ENCODE measurements at places on chromosomes 12 and 14.
A peak's percentile ranks its signal among the peaks of the same experiment; 100 is the strongest.

DNA sequence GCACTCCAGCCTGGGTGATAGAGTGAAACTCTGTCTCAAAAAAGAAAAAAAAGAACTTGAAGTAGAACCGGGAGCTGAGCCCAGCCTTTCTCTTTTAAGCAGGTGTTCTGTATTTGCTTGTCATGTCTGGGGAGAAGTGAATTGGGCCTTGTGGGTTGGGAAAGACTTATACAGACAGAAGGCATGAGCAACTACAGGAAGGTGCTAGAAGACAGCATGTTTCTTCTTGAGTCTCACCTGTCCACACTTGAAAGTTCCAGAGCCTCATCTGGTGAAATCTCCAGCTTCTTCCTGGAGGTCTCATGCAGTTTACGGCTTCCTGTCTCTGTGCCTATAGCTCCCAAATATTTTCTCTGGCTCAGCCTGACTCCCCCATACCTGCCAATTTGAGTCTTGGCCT is 2.5 kb downstream of the PGAM5 start:
- no peak for DNase-seq

DNA sequence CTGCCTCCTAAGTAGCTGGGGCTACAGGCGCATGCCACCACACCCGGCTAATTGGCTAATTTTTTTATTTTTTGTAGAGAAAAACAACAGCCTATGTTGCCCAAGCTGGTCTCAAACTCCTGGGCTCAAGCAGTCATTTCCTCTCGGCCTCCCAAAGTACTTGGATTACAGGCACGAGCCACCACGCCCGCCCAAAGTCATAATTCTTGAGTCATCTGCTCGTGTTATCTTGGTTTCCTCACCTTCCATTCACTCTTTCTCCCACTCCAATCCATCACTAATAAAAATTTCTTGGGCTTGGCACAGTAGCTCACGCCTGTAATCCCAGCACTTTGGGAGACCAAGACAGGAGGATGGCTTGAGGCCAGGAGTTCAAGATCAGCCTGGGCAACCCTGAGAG is 32.0 kb downstream of the ITGA7 start:
- DNase-seq = no peak

DNA sequence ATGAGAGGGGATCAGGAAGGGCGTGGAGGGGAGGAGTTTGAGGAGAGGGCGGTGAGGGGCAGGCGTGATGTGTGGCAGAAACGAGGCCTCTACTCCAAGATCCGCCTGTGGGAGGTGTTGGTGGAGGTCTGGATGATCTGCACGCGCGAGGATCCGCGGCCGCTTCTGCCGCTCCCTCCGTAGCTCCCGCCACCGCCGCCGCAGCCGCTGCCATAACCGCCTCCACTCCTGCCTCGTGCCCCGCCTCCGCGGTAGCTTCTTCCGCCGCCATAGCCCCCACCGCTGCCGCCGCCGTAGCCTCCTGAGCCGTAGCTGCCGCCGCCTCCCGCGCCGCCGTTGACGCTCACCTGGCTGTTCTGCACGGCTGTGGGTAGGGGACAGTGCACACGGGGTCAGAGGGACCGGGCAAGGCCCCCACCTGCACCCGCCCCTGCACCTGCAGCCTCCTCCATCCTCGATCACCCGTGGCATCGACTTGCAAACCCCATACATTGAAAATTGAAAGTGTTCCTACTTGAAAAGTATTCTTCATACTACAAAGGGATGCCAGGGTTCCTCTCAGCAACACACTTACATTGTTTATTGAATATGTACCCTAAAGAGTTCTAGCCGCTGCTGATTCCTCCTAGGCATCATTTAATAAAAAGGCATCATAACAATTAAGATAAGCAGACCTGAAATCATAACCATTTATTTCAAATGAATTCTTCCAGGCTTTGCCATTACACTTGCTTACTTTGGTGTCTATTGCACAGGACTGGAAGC is 11.1 kb upstream of the KRT1 start:
- peak; percentile 29 for DNase-seq

DNA sequence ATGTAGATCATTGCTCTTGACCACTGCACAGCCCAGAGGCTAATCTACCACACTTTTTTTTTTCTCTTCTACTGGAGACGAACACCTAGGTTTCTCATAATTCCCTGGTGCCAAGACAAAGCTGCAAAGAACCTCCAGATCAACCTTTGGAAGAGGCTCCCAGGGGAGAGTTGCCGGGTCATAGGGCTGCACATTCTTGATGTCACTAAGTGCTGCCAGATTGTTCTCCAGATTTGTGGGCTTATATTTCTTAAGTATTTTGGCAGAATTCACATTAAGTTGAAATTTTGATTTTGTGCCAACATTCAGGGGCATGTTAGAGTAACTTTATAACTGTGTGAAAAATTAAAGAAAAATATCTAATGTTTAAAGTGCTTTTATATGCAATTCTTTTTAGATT is 13.5 kb upstream of the PDZRN4 start:
- DNase-seq = no peak

GRCh38 chr14:24815543-24815942 is 181.6 kb upstream of the GZMB start:
- no peak for DNase-seq

GRCh38 chr14:65627315-65627714 is 214.8 kb downstream of the FUT8 start:
- DNase-seq = no peak

GRCh38 chr12:31582155-31582554 is 8.8 kb downstream of the DENND5B start:
- DNase-seq = no peak

GRCh38 chr12:50103767-50104321 is at the start of gene GPD1:
Gene GPD1, plus strand, starts transcription at chr12:50104008. Its CDS starts 43 bp downstream, at chr12:50104051.
- DNase-seq = no peak

- DNase-seq = no peak
Measured at GRCh38 chr12:79046021-79046420, 181.4 kb downstream of the SYT1 start.

GRCh38 chr12:104761091-104761490 is 197.0 kb downstream of the SLC41A2 start:
- no peak for DNase-seq

- DNase-seq = no peak
Measured at GRCh38 chr12:10747730-10748129, 24.6 kb upstream of the YBX3 start.

GRCh38 chr12:111759271-111759670 is 7.5 kb upstream of the ALDH2 start:
- DNase-seq = no peak

DNA sequence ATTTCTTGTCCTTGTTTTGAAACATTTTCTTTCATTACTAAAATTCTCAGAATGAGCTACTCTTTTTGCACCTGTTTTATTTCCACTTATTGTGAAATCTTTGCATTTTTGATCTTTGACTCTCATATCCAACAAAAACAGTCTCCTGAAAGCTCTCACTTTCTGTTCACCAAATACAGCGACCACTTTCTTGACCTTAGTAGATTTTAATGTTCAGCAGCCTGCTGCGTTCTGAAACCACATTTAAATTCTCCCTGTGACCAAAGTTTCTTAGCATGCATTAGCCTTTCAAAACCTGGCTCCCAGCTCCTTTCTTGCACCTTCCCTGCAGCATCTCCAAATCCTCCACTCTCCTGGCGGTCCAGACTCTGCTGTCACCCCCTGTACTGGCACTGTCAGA is 404.4 kb upstream of the PDE3A start:
- no peak for DNase-seq

- no peak for DNase-seq
Measured at GRCh38 chr14:89276424-89276975, 140.5 kb downstream of the FOXN3 start.

GRCh38 chr12:68577949-68578348 is 32.8 kb upstream of the RAP1B start:
- DNase-seq = no peak

DNA sequence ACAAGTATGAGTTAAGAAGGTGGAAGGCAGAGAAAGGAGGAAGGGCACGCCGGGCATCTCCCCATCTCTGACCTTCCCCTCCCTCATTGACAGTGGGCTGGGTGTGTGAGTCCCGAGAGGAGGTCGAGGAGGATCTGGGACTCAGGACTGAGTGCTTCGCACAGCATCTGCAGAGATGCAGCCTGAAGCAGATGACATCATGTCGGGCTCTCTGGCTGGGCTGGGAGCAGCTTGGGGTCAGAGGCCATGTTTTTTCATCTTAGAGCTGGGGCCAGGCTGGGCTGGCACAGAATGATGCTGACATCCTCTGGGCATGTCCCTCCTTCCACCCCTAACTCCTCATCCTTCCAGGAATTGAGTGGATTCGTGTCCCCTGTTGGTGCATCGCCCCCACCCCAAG is 43.5 kb downstream of the CMKLR1 start:
- no peak for DNase-seq

DNA sequence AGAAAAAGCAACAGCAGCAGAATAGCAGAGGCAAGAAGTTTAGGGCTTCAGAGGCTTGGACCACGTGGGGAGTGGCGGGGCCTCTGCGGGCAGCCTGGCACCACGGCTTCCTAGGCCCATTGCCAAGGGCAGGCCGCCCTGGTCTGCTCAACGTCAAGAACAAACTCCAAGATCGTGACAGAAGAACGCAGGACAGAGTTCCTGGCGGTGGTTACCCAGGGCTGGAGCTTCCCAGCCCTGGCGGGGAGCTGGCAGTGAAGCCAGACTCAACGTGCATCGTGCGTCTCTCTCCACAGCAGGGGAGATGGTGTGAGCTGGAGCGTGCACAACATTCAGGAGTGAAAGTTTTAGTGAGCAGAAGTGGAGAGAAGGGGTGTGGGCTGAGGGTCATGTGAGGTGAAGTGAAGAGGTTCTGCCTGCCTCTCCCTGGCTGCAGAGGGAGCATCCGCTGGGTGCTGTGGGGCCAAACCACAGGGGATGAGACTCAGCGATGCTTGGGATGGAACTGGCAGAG is 13.9 kb upstream of the CACNA2D4 start:
- DNase-seq = no peak

GRCh38 chr14:84458881-84459280 is 1071.1 kb upstream of the FLRT2 start:
- DNase-seq = no peak

DNA sequence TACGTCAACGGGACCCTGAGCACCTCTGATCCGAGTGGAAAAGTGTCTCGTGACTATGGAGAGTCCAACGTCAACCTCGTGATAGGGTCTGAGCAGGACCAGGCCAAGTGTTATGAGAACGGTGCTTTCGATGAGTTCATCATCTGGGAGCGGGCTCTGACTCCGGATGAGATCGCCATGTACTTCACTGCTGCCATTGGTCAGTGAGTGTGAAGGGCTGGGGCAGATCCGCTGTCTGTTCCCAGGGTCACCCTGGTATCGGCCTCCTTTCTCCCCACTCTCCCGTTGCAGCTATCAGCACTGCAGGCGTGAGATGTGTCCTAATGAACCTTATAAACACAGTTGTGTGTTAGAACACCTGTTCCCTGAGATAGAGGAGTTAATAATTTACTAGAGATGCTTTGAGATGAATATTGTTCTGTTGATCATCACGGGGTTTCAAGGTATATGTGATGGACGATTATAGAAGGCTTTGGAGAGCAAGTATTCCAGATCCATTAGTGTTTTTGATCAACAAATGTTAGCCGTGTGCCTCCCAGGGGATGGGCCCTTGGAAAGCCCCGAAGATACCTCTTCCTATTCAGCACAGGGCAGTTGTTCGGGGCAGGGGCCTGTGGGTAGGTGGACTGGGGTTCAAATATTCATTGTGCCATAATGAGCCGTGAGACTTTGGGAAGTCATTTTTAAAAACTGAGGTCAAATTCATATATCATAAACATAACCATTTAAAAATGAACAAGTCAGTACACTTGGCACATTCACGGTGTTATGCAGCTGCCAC is 33.6 kb downstream of the ADGRD1 start:
- no peak for DNase-seq

DNA sequence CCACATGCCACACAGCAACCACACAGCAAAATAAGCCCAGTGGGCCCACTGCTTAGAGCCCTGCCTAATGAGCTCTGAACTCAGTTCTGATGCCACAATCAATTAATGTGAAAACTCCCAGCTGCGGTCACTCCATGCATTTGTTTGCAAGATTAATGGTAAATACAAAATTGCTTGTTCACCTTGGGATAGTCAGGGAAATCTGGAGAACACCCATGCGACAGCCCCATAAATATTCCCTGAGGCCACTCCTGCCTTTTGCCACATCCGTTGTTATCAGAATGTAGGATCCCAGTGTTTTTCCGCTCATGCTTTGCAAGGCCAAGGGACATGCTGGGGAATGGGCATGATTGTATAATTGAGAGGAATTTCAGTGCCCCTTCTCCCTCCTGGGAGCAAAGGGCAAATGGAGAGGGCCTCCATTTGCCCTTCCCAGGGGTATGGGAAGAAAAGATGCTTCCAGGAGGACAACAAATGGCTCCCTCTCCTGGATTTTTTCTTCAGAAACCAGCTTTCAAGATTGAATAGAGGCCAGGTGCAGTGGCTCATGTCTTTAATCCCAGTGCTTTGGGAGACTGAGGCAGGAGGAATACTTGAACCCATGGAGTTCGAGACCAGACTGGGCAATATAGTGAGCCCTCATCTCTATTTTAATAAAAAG is 30.8 kb upstream of the CMKLR1 start:
- DNase-seq = no peak

DNA sequence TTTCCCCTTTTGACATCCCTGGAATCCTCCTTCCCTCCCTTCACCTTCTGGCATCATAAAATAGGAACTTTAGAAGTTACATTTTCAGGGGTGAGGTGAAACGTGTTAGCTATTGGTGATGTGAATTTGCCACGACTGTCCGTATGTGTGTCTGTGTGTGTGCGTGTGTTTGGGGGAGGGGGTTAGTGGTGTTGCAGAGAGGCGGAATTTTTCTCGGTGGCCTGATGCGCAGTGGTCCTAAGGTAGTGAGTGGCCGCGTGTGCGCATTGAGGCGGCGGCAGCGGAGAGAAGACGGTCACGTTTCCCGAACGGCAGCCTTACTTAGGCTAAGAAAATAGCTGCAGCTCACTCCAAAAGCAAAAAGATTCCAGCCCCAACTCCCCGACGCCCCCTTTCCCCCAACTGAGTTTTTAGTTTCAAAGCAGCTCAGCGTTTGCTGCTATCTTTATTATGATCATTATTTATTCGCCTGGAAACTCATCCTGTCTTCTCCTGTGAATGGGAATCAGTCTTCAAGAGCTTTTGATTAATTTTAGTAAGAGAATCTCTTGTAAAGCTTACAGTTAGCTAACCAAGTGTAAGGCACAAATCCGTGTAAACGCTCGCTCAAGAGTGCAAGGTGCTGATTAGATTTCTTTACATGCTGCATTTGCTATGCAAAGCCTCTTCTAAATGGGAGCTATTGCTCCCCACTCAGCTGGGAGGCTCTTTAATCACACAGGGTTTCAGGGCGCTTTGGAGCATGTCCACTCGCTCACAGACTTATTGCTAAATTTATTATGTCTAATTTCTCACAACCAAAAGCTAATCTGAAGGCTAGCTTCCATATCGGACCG is 4.7 kb downstream of the FLRT2 start:
- DNase-seq = no peak

- DNase-seq = no peak
Measured at GRCh38 chr14:32104803-32105202, 27.7 kb downstream of the ARHGAP5 start.

GRCh38 chr12:19575337-19576243 is 136.3 kb downstream of the AEBP2 start:
- no peak for DNase-seq
